ENCODE measurements at places on chromosomes 16 and 17.

DNA sequence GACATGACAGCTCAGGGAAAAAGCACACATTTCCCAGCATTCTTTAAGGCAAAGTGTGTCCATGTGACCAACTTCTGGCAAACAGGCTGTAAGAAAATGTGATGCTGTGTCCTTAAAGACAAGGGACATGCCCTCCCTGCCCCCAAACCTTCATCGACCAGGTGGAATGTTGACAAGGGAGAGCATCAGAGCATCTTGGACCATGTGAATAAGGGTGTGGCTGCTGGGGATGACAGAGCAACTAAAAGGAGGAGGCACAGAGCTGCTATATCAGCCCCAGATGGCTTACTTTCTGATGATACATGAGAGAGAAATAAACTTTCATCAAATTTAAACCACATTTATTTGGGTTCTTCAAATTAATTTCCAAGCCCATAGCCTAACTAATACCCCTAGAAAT is 2.2 kb upstream of the ZNF23 start:
- no peak for DNase-seq

DNA sequence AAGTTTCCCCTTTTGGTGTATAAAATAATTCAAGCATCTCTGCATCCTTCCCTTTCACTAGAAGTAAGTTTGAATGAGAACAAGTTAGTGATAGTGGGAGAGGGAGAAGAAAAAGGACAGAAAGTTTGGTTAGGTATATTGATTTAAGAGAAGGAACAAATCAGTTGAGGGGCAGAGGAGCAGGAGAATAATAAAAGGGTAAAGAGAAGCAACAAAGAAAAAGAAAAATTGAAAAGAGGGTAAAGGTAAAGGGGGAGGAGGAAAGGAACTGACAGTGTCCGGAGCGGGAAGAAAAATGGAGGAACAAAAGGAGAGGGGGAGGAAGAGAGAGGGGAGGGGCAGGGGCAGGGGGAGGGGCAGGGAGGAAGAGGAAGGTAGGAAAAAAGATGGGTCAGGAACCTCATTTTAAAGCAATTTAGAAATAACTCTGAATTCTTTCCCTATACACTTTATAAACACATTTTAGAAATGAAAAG is 6.3 kb upstream of the IGF2BP1 start:
- no peak for DNase-seq

DNA sequence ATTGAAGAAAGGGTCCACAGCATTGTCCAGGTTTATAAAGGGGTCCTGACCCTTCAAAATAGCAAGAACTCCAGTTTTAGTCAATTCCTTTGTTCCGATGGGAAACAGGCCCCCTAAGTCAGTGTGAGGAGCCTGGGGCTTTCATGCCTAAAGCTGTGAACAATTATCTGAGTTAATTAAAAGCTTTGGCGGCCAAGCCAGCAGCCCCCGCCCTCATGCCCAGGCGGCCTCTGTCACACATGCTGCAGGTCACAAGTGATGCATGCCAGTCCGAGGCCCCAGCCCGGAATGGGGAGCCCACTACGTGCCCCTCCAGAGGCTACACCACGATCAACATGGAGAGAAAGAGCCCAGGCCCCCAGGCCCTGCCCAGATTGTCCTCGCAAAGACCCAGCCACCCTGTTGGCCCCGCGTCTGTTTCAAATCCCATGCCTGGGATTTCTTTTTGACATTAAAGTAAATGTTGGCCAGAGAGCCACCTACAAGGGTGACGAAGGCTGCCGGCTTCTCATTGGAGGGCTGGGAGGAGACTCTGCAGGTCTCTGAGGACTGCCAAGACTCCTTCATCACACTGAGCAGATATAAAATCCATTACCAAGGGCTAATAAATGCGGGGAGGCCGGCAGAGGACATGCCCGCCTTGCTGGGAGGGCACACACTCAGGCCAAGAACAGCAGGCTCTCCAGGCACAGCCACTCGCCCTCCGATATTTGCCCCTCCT is 14.5 kb upstream of the PITPNM3 start:
- no peak for DNase-seq

DNA sequence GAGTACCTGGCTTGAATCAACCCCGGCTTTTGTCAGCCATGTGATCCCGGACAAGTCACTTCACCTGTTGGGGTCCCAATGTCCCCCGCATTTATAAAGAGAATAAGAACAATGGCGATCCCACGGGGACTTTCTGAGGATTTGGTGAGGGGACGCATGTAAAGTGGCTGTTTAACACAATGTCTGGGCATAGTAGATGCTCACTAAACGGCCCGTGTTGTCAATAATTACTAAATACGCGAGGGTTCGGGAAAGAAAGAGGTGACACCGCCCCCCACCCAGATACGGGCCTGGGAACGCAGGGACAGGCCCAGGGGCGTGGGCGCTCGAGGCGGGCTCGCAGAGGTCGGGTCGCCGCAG is 1.8 kb downstream of the SYNGR3 start:
- no peak for DNase-seq

- DNase-seq, result no peak
These were observed 537 bp downstream of the SLC35B1 start for GRCh38 chr17:49707246-49707607.

- DNase-seq, result no peak
These were observed 40.3 kb upstream of the VPS4A start for GRCh38 chr16:69270831-69271230.

DNA sequence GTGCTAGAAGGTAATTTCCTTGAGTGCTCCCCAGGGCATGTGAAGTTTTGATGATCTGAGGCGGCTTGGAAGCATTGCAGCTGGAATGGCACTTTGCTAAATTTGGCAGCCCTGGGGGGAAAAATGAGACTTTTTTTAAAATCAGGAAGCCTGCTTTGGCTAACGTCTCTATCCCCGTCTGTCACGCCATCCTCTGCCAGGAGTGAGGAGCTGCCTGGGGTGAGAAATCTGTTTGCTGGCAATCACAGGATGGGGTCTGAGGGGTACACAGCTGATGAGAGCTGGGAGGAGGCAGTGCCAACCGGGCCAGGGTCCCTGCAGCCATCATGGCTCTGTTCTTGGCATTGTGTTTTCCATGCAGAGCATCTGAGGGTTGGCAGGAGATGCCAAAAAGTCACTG is 2.0 kb downstream of the ABCC12 start:
- no peak for DNase-seq

All from epithelial cell of prostate (primary cell).